ENCODE measurements at places on chromosomes 6 and 20. TPM values are rescaled to one million over a fixed set of nuclear protein-coding genes. Genes with fewer than 3 reads are reported as not detected.
A peak's percentile ranks its signal among the peaks of the same experiment; 100 is the strongest.

The KIAA0408 gene
- 6.4 TPM for total RNA-seq

GRCh38 chr20:3887876-3888620 is 1.1 kb upstream of the PANK2 start:
- peak overlapping the region; percentile 94 for H3K27ac ChIP-seq
- no peak for DNase-seq

- no peak overlapping the region for H3K27ac ChIP-seq
- no peak for DNase-seq
- no peaks in the 10 kb centered on the region for H3K27me3 ChIP-seq
- H3K36me3 ChIP-seq: no peaks in the 10 kb centered on the region
- H3K4me1 ChIP-seq: no peaks in the 10 kb centered on the region
- H3K4me3 ChIP-seq: no peak overlapping the region
Measured at GRCh38 chr6:107082045-107082444, 33.3 kb downstream of the BEND3 start.

- H3K27me3 ChIP-seq: peaks cover 4% of the 10 kb centered on the region
- no peak for DNase-seq
Measured at GRCh38 chr6:111952274-111952673, 79.0 kb upstream of the FYN start.

GRCh38 chr20:15047042-15047441 is 709.6 kb upstream of the FLRT3 start:
- H3K4me3 ChIP-seq: no peak overlapping the region
- DNase-seq: no peak
- H3K27me3 ChIP-seq: no peaks in the 10 kb centered on the region
- H3K36me3 ChIP-seq: no peaks in the 10 kb centered on the region
- no peaks in the 10 kb centered on the region for H3K4me1 ChIP-seq
- H3K27ac ChIP-seq: no peak overlapping the region

Measured in hepatocyte (in vitro differentiated cells).